ENCODE measurements at places on chromosomes 11 and 22. TPM values are rescaled to one million over a fixed set of nuclear protein-coding genes. Genes with fewer than 3 reads are reported as not detected.

CACNA1I gene
- 0.09 TPM for polyA plus RNA-seq

TYR gene
- polyA plus RNA-seq = not detected

PANX2 gene
- polyA plus RNA-seq = not detected

ZNF280B gene
- 3.3 TPM for polyA plus RNA-seq

AQP11 gene
- polyA plus RNA-seq = 1.5 TPM

TRIM6 gene
- 1.3 TPM for polyA plus RNA-seq

MAJIN gene
- not detected for polyA plus RNA-seq

CLP1 gene
- 10.5 TPM for polyA plus RNA-seq

CATSPERZ gene
- polyA plus RNA-seq = not detected

SCN4B gene
- not detected for polyA plus RNA-seq

OR5P2 gene
- polyA plus RNA-seq = not detected

CLCF1 gene
- polyA plus RNA-seq = 3.2 TPM

PAK1 gene
- polyA plus RNA-seq = 97.1 TPM
